ENCODE measurements at places on chromosomes 1 and 21.

- no peak for ATAC-seq
Measured at GRCh38 chr1:12011998-12012397, 7.3 kb upstream of the MIIP start.

- no peak for ATAC-seq
Measured at GRCh38 chr1:224380003-224380402, 23.3 kb downstream of the CNIH4 start.

- no peak for ATAC-seq
Measured at GRCh38 chr1:100448366-100448765, 89.6 kb upstream of the GPR88 start.

GRCh38 chr1:99250728-99251127 is 13.6 kb upstream of the PLPPR4 start:
- ATAC-seq = no peak

DNA sequence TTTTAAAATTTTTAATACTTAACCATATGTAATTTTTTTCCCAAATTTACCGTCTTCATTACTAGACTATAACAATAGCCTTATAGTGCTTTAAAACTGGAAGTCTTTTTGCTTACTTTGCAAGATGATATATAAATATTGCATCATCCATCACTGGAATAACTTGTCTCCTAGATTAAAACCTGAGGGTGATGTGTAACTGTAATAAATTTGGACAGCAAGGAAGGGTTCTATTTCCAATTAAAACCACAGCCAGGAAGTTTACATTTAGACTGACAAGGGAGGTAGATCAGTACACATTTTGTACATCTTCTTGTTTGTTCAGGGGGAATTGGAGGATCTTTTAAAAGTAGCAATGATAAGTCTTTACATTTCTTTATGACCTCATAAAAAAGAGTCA is 21.9 kb downstream of the NTNG1 start:
- ATAC-seq = no peak

DNA sequence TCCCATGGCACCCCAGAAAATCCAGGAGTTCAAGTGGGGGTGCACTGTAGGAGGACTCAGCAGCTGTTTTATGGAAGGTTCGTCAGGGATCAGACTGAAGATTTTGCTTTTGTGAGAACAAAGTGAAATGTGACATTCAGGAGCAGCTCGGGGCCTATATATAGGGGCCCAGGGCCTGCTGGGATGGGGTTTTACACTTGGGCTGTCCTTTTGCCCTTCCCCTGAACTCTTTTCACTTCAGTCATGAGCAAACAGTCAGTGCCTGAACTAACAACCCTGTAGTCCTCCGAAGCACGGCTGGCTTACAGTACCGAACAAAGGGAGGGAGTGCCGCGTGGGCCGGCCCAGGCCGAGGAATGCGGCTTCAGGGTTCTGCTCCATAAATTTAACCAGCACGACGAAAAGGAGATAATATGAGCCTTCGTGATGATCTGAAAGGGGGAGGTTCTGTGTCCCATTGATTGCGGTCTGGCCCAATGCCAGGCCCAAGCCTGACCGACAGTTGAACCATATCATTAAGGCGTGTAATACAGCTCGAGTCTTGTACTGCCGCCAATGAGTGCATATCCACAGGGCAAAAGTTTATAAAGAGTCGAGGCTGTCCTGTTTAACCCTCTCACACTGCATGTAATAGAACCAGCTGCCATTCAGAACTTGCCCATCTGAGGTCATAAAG is 139.9 kb downstream of the DHRS3 start:
- peak; percentile 79 for ATAC-seq

GRCh38 chr1:161398900-161399256 is 31.2 kb upstream of the CFAP126 start:
- ATAC-seq = peak; percentile 30

- ATAC-seq = peak; percentile 12
Measured at GRCh38 chr1:228058949-228059633, 23.4 kb upstream of the ARF1 start.

DNA sequence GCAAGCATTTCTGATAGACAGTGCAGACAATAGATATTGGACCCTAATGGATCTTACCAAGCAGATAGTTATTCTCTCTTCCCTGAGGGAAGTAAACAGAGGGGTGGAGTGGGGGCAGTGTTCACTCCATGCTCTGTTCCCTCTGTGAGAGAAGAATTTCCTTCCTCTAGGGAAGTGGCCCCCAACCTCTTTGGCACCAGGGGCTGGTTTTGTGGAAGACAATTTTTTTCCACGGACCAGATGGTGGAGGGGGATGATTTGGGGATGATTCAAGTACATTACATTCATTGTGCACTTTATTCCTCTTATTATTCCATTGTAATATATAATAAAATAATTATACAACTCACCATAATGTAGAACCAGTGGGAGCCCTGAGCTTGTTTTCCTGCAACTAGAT is 459.9 kb downstream of the ADGRL2 start:
- ATAC-seq = no peak

- no peak for ATAC-seq
Measured at GRCh38 chr1:160451859-160452232, 51.5 kb downstream of the VANGL2 start.

GRCh38 chr1:204294357-204294756 is 65.4 kb downstream of the PLEKHA6 start:
- ATAC-seq = peak; percentile 89

DNA sequence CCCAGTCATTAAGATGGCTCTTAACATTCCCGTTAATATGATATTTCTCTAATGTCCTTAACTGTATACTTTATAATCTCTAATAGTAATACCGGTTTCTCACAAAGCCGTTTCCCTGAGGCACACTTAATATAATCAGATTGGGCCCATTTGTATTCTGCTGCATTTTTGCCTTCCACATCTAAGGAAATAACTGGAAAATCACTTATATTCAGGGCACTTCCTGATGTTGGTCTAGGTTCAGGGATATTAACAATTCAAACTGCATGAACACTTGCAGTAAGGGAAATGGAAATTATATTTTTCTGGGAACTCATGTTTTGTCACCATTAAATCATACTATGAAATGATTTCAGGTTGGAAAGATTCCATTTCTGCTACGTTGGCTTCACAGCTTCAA is 119.8 kb downstream of the TPR start:
- ATAC-seq = no peak

DNA sequence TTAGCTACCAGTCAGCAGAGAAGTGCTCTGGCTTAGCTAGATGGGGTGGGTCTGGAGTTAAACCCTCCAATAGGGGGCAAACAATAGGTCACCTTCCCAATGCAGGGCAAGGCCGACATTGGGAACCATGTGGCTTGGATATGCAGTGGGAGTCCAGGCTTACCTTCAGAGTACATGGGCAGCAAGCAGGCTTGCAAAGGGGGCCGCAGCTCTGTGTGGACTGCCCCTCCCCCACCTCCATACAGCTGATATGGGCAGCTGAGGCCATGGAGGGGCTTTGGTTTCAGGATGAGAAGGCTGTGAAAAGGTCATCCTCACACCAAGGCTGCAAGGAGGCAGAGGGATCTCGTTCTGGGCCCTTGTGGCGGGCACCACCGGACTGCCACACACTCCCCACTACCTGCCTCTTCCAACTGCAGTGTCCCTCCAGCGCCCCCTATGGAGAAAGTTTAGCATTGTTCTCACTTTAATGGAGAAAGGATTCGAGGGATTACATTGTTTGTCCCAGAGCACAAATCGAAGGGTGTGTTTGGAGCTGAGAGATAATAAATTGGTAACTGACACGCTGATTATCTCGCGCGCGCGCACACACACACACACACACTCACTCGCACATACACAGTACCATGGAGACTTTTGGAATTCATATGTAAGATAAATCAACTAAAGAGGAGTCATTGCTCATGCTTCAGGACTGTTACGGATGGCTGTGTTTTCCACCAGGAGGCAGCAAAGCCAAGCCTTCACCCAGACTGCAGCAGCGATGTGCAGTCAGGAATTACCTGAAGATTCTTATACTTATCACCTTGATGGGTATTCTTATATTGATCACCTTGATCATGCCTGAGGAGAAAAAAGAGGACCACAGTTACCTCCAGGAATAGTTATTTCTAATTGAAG is 7.0 kb upstream of the SMCP start:
- ATAC-seq = no peak

DNA sequence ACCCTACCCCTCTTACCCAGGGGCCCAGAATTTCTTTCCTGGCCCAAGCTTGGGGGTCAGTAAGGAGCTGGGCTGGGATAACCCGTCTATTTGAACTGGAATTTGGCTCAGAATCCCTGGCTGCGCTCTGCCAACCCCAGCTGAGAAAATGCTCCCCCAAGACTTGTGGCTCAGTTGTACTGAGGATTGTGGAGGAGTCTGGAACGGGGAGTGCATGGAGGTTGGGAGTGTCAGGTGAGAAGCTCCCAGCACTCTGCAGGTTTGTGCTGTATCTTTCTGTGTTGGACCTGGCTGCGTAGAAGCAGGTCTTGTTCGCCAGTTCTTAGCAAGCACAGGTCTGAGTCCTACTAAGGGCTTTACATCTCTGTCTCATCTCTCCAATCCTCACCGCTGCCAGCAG is 1.6 kb downstream of the TCEA3 start:
- ATAC-seq = no peak

DNA sequence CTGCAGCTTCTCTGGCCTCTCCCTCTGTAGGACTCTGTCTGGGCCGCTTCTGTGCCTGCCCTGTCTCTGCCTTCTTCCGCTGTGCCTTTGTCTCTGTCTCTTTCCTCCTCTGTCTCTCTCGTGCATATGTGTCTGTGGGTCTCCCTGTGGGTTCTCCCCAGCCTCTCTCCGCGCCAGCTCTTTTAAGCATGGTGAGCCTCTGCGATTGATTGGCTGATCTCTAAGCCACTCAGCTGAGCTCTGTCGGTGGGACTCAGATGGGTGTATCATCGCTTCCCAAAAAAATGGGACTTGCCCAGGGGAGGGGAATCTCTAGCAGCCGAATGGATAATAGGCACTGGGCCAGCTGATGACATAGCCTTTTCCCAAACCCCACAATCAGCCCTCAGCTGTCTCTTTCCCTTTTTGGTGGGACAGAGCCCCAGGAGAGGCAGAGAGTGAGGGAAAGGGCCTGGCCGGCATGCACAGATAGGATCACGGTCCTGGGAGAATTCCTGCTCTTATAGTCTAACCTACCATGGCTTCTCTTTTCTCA is at the start of gene ADAMTS4:
TSS of gene ADAMTS4 (minus strand) at position 158 of the 535 bp plus-strand sequence. CDS start 427 bp downstream, outside the sequence.
- ATAC-seq = peak; percentile 31

GRCh38 chr1:26220199-26220912 is 13.6 kb upstream of the CEP85 start:
- ATAC-seq = no peak

DNA sequence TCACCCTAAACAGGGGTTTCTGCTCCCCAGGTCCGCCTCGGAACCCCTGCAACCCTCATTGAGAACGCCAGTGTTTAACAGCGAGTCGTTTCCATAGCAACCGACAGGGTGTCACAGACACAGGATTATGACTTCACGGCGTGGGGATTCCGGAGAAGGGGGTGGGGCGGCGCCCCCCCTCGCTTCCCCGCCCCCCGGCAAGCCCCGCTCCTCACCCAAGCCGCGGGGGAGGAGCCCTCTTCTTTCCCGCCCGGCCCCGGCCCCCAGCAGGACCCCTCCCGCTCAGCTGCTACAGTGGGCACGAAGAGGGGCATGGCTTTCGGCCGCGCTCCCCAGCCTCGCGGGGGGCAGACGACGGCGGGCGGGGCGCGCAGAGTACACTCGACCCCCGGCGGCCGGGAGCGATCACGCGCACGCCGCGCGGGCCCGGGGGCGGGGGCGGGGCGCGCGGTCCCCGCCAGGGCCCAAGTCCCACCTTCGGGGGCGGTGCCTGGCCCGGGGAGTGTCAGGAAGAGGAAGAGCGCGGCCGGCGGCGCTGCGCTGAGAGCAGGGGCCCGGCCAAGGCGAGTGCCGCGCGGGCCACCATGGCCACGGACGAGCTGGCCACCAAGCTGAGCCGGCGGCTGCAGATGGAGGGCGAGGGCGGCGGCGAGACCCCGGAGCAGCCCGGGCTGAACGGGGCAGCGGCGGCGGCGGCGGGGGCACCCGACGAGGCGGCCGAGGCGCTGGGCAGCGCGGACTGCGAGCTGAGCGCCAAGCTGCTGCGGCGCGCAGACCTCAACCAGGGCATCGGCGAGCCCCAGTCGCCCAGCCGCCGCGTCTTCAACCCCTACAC is at the start of gene EFHD2:
TSS of gene EFHD2 (plus strand) at position 501 of the 835 bp plus-strand sequence. CDS start at position 585, 84 bp downstream.
- peak; percentile 89 for ATAC-seq

GRCh38 chr1:69171248-69171647 is 396.5 kb upstream of the LRRC7 start:
- ATAC-seq = no peak
